CD4-positive, alpha-beta T cell treated with Interleukin-6 for 4 hours (primary cell): ENCODE measurements at places on chromosomes 13 and 19.
A peak's percentile ranks its signal among the peaks of the same experiment; 100 is the strongest.

DNA sequence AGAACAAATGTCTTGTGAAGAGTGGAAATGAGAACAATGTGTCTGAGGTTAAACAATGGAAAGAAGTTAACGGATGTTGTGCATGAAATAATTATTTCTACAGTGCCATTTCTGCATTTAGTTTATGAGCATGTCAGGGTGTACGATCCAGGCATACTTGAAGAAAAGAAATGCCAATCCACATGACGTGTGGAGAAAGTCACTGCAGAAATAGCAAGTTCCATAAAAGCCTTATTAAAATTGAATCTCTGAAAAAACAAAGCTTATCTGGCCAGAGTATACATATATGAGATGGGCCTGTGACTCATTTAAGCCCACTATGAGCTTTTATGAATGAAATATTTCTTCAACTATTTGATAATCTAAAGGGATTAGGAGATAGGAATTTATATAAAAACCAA lies 426.1 kb downstream of the EFNB2 start:
- DNase-seq, result no peak

DNA sequence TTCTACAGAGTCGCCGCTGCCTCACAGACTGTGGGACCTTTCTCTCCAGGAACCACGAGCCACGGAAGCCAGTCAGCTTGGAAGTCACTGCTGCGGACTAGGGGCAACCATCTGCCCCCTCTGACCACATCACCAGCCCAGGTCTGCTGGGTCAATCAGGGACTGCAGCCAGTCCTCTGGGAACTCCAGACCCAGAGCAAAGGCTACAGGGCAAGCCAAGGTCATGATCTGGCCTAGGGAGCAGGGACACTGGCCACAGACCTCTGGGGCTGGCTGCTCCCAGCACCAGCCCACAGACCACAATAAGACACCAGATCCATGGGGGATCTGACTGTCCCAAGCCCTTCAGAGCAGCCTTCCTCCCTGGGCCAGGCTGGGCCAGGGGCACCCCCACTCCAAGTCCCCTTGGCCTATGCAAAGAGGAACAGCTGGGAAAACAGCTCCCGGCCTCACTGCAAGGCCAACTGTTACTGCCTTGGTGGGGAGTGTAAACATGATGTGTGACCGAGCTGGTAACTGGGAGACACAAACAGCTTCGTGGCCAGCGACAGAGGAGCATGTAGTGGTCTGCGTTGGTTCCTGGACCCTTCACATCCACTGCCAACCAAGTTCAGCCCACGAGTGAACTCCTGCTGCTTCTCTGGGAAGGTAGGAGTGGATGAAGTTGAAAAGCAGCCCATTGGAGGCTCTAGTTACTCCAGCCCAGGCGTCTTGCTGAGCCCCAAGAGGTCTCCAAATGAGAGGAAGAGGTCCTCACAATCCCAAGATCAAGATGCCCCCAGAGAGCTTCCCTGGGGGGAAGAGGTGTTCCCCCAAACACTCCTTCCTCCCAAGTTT lies 1.5 kb downstream of the AKT2 start:
- DNase-seq, result no peak

GRCh38 chr19:45670670-45671453 lies 2.8 kb downstream of the GIPR start:
- peak; percentile 43 for DNase-seq

DNA sequence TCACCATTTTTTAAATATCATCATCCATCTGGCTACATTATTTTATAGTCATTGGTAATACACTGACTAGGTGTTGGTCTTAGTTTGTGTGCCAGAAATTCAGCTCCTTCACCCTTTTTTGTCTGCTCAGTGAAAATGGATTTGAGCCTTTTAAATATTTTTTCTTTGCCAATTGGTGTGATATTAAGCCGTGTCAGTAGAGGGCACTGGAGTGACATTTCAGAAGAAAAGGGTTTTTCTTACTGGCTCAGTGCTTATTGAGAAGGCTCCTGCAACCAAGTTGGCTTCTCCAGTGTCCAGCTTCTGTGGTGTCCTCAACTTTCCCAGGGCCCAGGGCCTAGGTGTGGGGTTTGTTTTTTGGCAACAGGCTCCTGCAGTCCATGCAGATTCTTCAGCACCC lies 546.6 kb downstream of the DACH1 start:
- no peak for DNase-seq

- no peak for DNase-seq
These were observed 149.0 kb downstream of the SLITRK1 start for GRCh38 chr13:83733293-83733692.

DNA sequence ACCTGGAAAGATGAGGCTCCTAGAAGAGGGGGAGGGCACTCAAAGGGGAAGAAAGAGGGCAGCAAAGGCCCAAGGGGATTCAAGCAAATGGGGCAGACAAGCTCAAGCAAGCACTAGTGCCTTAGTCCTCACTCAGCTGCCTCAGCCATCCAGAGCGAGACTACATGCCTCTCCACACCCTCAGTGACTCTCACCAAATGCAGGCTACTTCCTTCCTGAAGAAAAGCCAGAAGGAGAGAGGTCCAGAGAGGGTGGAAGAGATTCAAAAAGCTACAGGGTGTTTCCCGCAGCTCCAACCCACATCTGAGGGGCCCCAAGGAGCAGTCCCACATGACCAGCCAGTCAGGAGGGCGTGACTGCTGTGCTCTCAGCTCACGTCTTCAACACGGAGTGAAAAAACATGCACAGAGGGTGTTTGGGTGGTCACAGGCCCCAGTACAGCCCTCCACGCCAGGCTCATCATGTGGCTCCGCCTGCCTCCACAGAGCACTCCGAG lies 40.5 kb downstream of the MIPEP start:
- DNase-seq, result no peak

GRCh38 chr19:5213667-5214066 lies 126.9 kb downstream of the PTPRS start:
- no peak for DNase-seq

DNA sequence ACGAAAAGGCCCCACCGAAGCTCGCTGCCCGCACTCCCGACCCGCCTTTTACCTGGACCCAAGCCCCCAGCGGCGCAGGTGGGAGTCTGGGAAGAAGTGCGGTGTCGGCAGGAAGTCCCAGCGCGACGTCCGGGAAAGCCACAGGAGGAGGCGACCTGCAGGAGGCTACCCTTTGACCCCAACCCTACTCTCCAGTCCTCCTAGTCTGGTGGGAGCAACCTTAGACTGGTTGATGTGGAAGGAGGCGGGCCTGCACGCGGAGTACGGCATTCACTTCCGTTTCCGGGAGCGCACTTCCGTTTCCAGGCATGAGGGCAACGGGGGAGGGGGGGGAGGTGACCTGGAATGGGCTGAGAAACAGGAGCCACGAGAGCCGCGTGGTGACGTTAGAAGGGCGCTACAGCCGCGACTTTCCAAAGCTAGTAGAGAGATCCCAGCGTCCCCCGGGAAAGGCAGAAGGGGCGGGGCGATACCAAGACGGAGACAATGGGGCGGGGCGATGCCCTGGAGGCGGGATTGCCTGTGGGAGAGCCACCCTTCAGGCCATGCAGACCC lies 28.5 kb downstream of the ZNF266 start:
- peak; percentile 57 for DNase-seq

- no peak for DNase-seq
These were observed 172.0 kb downstream of the TSHZ3 start for GRCh38 chr19:31177246-31177645.

GRCh38 chr19:33469171-33470039 lies 52.2 kb downstream of the PEPD start:
- no peak for DNase-seq

- no peak for DNase-seq
These were observed 7.2 kb downstream of the DOT1L start for GRCh38 chr19:2170987-2171348.
